ENCODE measurements at places on chromosomes 7 and 10. TPM values are rescaled to one million over a fixed set of nuclear protein-coding genes. Genes with fewer than 3 reads are reported as not detected.

PAX2 gene
- total RNA-seq, result 0.07 TPM

FAM171A1 gene
- 37.8 TPM for total RNA-seq

TAS2R60 gene
- not detected for total RNA-seq

EGR2 gene
- total RNA-seq, result 0.09 TPM

EIF5AL1 gene
- 0.72 TPM for total RNA-seq

AGR2 gene
- not detected for total RNA-seq

PNLIPRP2 gene
- not detected for total RNA-seq

LRRD1 gene
- total RNA-seq, result not detected

HPS1 gene
- 32.0 TPM for total RNA-seq

DYDC2 gene
- 0.12 TPM for total RNA-seq

TMEM213 gene
- not detected for total RNA-seq

ZKSCAN1 gene
- 11.5 TPM for total RNA-seq
